ENCODE measurements at places on chromosomes 12 and 14.
A peak's percentile ranks its signal among the peaks of the same experiment; 100 is the strongest.

DNA sequence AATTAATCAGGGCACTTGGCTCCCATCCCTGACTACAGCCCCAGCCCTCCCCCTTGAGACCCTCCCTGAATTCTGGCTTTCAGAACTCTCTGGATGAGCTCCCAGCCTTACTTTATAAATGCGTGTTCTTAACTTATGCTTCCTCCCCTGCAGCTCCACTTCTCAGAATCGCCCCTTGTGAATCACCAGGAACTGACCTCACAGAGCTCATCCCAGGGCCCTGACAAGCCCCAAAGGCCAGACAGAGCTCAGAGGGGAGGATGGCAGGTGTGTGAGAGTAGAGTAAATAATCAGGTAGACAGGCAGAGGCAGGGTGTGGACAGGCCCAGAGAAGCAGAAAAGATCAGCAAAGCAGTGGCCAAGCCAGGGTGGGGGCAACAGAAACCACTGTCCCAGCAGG, 68.2 kb upstream of the FOXN3 start:
- no peak for DNase-seq

DNA sequence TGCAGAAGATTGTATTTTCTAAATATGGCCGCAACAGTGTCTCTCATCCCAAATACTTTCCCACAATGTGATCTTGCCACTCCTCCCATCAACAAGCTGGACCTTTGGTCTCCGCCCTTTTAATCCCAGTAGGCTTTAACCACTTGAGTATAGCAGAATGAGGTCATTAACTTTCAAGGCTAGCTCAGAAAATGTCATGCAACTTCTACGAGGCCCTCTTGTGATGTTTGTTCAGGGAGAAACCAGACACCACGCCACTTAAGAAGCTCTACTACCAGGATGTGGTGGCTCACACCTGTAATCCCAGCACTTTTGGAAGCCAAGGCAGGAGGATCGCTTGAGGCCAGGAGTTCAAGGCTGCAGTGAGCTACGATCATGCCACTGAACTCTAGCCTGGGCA, 20.1 kb upstream of the OR6J1 start:
- DNase-seq: no peak

GRCh38 chr14:29627137-29627536, 300.5 kb downstream of the PRKD1 start:
- DNase-seq: no peak

GRCh38 chr12:124833693-124834122, 30.0 kb downstream of the SCARB1 start:
- DNase-seq: no peak

DNA sequence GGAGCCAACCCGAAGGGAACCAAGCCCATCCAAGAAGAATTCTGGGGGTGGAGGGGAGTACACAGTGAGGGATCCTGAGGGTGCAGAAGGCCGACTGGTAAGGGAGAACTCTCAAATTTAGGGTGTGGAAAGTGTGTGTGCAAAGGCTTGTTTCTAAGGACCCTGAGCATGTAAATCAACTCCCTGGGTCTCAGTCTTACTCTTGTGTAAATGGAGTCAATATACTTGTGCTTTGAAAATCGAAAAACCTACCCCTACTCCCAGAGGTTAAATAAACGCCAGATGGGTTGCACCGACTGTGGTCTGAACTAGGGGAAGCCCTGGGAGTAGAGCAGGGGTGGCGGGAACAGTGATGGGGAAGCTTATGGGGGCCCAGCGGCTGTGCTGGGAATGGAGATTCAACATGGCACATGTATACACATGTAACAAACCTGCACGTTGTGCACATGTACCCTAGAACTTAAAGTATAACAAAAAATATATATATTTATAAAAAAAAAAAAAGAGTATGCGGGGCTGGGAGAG, 6.0 kb downstream of the B4GALNT1 start:
- no peak for DNase-seq

DNA sequence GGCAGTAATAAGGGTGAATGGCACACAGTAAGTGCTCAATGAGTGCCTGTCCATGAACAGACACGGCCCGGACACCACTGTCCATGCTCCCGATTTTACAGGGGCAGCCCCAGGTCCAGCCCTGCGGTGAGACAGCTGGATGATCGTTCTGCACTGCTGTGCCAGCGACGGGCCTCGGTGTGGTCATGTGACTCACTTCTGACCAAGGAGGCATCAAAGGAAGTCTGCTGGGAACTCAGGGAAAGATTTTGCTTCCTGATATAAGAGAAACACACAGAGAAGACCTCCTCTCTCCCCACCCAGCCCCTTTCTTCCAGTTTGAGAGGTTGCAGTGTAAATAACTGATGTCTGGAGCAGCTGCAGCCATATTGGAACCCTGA, 126.6 kb downstream of the SCARB1 start:
- no peak for DNase-seq

GRCh38 chr14:52457411-52457810, 94.9 kb downstream of the TXNDC16 start:
- no peak for DNase-seq

DNA sequence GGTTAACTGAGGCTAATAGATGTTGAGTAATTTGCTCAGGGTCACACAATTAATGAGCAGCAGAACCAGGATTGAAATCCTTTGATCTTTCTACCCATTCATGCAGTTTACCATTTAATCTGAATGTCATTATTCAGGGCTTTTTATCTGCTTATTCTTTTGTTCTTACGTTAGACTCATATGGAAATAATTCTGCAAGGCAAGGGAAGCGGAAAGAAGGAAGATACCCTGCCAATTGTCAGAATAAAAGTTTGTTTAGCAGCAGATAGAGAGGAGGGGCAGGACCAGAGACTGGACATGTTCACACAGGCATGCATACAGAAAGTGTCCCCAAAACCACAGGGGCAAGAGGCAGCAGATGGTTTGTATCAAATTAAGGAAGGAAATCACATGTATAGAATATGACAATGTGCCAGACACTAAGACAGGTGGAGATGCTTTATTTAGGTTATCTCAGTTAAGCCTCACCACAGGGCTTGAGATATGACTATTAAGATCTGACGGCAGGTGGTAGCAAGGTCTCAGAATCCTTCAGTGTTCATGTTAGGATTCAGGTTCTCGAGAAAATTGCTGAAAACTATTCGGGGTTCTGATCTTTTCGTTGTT, 29.8 kb downstream of the BRMS1L start:
- DNase-seq: no peak

DNA sequence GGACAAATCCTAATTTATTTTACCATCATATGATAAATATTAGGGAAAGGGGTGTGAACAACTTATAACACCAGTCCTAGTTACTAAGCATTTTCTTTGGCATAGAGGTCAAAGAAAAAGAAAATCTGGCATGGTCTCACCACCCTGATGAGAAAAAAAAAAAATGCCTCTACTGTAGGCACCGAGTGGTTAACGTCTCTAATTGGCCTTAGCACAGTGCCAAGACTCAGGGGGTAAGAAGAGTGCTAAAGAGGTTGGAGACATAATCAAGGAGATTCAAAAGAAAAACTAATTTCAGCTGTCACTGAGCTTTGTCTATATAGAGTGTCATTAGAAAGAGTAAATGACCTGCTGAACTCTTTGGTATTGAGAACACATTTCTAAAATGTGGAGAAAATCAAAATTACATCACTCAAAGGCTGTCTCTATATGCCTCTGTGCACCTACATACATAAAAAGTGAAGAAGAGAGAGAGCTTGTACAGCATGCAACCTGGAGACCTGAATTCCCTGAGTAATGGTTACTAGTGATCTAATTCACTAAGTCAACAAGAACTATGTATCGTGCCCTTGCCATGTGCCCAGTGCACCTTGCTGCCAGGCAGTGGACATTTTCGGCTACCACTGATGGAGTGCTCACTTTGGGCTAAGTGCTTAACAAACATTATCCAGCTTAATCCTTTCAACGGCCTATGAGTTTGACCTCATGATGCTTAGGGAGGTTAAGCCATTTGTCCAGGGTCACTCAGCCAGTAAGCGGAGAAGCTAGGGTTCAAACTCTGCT, 113.8 kb upstream of the G2E3 start:
- DNase-seq: no peak

- no peak for DNase-seq
Observed at GRCh38 chr12:122166422-122167349, 7.3 kb downstream of the IL31 start.

DNA sequence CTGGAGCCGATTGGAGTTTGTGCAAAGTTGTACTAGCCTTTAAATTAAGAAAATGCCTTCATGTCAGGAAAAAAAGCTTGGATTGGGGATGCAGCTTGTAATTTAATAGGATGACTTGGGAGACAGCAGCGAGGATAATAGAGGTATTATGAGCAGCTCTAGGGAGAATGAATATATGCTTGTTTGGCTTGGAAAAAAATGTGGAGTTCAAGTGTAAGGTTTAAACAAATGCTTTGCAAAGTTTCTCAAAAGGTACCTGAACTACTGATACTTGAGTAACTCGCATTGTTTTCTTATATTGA, 65.3 kb upstream of the RASSF3 start:
- DNase-seq: no peak

DNA sequence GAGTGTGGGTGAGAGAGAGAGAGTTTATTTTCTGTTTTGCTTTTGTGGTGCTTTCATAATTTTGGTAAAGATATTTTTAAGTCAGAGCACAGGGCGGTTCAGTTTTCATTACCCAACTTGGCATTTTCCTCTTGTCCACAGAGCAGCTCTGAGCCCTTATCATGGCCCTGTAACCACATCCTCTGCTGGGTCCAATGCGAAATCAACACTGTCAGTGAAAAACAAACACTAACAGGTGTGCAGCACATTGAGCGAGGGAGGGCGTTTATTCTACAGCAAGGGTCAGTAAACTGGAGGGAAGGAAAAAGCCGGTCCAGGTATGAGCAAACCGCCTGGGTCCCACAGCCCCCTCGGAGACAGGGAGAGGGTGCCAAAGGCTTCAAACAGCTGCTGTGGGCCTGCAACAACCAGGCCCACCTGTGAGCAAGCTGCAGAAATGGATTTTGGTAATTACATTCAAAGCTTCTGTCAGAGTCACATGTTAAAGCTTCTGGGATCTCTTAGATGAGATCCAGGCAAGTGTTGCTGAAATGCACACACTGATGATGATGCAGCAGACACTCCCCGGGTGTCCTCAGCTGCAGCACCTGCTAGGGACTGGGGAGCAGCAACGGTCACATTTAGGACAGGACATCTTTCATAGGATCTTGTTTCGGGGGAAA, 132.7 kb upstream of the DYRK2 start:
- no peak for DNase-seq

- DNase-seq: no peak
Observed at GRCh38 chr12:111975161-111975931, 37.6 kb downstream of the TMEM116 start.

GRCh38 chr12:56916296-56916995, 17.8 kb downstream of the SDR9C7 start:
- DNase-seq: no peak

- peak; percentile 35 for DNase-seq
Observed at GRCh38 chr14:68862954-68863594, 70.2 kb upstream of the ZFP36L1 start.

GRCh38 chr12:15532364-15532977, 210.2 kb downstream of the PTPRO start:
- no peak for DNase-seq

DNA sequence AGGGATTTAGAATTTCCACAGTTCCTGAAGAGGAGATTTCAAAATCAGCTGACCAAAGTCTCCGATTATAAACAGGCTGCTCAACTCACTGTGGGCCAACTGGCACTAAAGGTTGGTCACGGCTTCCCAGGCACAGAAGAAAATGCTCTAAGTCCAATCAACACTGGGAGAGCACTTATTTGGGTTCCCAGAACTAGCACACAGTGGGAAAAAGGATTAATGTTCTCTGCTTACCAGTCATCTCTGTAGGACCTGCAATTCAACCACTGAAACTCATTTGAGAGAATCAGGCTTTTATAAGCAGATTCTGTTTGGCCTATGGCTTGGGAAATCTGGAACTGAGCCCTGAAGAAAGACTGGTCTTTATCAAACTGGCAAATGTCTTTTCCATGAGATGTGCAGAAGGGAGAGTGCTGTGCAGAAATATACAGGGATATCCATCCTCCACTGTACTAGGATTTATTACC, 49.4 kb downstream of the ABCC9 start:
- no peak for DNase-seq

GRCh38 chr12:116370886-116371580, 93.5 kb upstream of the MED13L start:
- no peak for DNase-seq

GRCh38 chr14:92728759-92729364, 19.6 kb downstream of the LGMN start:
- no peak for DNase-seq

DNA sequence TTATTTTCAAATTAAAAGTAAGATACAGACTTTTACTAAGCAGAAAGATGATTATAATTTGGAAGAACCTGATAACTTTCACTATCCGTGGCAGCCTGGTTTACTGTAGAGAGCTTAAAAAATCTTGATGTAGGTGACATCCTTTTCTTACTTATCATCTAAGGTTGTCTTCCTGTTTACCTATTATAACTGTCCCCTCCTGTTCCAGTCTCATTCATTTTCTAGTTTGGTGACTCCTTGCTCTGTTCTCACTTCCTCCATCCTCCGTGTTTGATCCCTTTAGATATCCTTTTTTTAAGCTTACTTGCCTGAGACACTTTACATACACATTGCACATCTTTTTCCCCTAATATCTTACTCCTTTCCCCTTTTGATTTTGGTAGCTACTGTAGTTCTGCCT, 27.5 kb downstream of the CCDC91 start:
- DNase-seq: no peak

- no peak for DNase-seq
Observed at GRCh38 chr12:104641862-104642261, 185.1 kb downstream of the CHST11 start.

DNA sequence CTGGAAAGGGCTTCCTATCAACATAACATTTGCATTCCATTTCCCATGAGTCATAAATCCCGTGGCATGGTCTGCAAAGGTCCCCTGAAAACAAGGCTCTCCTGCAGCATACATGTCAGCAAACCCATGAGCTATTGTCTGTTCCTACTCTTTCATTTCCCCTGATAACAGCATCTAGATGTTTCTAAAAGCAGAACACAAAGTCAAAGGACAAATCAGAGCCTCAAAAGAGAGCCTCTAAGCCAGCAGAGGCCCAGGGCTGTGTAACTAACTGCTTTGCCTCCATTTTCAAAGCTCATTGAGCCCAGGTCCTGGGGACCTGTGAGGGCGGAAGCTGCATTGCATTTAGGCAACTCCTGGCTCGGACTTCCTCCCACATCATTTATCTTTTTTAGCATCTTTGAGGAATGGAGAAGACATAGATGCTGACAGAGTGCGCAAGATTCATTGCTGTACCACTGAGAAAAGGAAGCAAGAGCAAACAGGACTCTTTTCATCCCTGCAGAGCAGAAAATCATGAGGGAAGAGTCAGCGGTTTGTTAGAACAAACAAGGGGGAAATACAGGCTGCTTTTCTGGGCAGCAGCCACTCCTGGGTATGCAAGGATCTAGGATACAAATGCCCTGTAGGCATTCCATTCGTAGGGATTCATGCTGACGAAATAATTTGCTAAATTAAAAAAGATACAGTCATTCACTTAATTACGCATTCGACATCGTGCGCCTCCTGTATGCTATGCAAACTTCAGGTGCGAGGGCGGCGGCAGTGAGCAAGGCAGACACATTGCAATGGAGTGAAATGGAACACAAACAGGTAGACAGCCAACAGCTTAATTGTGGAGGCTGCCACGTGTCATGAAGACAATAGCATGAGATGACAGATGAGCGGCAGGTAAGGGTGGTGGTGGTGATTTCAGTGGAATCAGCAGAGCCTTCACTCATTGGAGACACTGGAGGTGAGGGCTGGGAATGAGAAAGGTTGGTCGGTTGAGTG, 131.0 kb downstream of the TMEM132D start:
- no peak for DNase-seq

GRCh38 chr14:57182760-57183503, 85.8 kb downstream of the EXOC5 start:
- DNase-seq: no peak
